ENCODE measurements at places on chromosomes 12 and 14. TPM values are rescaled to one million over a fixed set of nuclear protein-coding genes. Genes with fewer than 3 reads are reported as not detected.
A peak's percentile ranks its signal among the peaks of the same experiment; 100 is the strongest.

DNA sequence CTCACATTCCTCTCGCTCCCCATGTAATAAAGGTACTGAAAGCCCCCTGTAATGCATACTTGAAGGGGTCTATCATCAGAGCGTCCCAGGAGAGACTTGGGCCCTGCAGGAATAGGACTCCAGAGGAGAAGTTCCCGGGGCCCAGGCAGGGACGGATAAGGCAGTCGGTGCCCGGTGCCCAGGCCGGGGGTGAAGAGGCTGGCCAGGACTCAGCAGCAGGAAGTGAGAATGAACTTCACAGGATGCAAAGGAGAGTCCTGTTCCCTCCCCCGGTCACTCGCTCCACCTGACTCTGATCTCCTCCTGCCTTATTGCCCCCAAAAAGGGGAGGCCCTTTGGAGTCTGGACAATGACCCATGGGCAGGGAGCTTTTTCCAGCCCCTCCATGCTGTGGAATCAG is 40.2 kb downstream of the LRRC74A start:
- DNase-seq, result no peak
- no peak overlapping the region for H3K4me3 ChIP-seq
- H3K4me1 ChIP-seq, result peaks cover 7% of the 10 kb centered on the region
- no peaks in the 10 kb centered on the region for H3K27me3 ChIP-seq
- no peaks in the 10 kb centered on the region for H3K36me3 ChIP-seq

Gene OR2AP1
- not detected for total RNA-seq

Gene APOF
- not detected for total RNA-seq

GRCh38 chr14:69358233-69358963 is 39.7 kb downstream of the ERH start:
- no peaks in the 10 kb centered on the region for H3K36me3 ChIP-seq
- no peaks in the 10 kb centered on the region for H3K4me1 ChIP-seq
- H3K27ac ChIP-seq, result no peak overlapping the region
- no peak overlapping the region for H3K4me3 ChIP-seq

Gene FICD
- 3.5 TPM for total RNA-seq

DNA sequence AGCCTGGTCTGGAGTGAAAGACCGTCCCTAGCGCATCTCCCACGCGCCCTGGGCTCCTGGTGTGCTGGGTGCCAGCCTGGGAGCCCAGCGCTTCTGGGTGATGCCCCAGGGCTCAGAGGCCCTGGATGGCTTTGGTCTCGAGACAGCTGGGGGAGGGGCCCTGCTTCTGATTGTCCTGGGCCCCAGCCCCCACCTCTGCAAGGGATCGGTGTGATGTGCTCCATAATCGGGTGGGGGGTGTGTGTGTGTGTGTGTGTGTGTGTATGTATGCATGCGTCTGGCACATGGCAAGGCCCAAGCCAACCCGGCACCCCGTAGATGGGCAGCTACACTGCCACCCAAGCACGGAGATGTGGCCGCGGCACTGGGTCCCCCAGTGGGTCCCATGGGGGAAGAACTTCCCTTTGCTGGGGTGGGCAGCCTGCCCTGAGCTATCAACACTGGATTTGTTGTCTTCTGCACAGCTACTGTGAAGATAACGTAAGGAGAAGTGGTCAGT is 3.1 kb downstream of the ZBTB42 start:
- H3K36me3 ChIP-seq, result no peaks in the 10 kb centered on the region
- no peak overlapping the region for H3K27ac ChIP-seq
- no peak for DNase-seq
- no peak overlapping the region for H3K4me3 ChIP-seq
- peaks cover 4% of the 10 kb centered on the region for H3K4me1 ChIP-seq

- peaks cover 15% of the 10 kb centered on the region for H3K27me3 ChIP-seq
- DNase-seq, result no peak
- no peaks in the 10 kb centered on the region for H3K36me3 ChIP-seq
Measured at GRCh38 chr14:69263364-69263763, 3.4 kb downstream of the GALNT16 start.

DNA sequence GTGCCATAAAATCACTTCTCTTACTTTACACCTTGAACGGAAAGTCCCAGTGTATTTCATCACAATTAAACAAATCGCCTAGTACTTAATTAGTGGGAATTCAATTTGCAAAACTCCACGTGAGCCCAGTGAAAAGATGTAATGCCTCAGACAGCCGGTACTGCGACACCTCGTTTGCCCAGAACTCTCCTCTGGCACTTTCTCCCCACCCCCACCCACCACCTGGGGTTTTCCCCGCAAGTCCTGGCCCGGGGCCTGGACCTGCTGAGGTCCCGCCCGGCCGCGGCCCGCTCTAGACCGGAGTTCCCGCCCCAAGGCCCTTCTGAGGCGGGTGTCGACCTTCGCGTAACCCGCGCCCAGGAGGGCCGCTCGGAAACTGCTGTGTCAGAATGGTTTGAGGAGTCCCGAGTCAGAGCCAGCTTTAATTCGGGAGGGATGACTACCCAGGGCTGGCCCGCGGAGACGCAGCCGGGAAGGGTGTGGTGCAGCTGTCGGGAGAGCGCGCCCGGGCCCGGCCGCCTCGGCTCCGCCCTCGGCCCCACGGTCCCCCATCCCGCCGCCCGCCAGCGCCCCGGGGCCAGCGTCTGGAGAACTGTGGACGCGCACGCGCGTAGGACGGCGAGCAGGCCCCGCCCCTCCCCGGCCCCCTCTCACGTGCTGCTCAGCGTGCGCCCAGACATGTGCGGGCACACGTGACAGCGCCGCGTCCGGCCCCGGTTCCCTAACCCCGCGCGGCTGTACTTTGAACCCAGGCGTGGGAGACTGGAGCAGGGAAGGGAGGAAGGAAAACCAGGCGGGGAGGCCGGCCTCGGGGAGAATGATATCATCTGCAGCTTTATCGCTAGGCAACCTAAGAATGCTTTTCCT is 10.8 kb downstream of the BHLHE41 start:
- H3K36me3 ChIP-seq, result no peaks in the 10 kb centered on the region
- peaks cover 13% of the 10 kb centered on the region for H3K4me1 ChIP-seq
- peaks cover 35% of the 10 kb centered on the region for H3K27me3 ChIP-seq
- H3K4me3 ChIP-seq, result peak overlapping the region; percentile 43

- no peak overlapping the region for H3K4me3 ChIP-seq
- no peaks in the 10 kb centered on the region for H3K27me3 ChIP-seq
- peaks cover 39% of the 10 kb centered on the region for H3K4me1 ChIP-seq
- H3K27ac ChIP-seq, result no peak overlapping the region
- no peak for DNase-seq
Measured at GRCh38 chr12:93180566-93180965, 197.2 kb upstream of the NUDT4 start.

Gene KCNJ8
- 9.7 TPM for total RNA-seq

DNA sequence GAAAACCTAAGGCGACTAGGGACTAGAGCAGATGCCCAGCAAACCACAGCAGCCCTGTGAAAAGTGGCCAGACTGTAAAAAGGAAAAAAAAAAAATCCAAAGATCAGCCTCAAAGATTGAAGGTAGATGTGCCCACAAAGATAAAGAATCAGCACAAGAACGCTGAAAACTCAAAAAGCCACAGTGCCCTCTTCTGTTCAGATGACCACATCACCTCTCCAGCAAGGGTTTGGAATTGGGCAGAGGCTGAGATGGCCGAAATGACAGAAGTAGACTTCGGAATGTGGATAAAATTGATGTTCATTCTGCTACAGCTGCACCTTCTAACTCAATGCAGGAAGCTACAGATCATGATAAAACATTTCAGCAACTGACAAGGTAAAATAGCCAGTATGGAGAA is 154.4 kb downstream of the GPHN start:
- H3K4me3 ChIP-seq, result no peak overlapping the region
- DNase-seq, result no peak
- H3K4me1 ChIP-seq, result no peaks in the 10 kb centered on the region
- H3K36me3 ChIP-seq, result no peaks in the 10 kb centered on the region

DNA sequence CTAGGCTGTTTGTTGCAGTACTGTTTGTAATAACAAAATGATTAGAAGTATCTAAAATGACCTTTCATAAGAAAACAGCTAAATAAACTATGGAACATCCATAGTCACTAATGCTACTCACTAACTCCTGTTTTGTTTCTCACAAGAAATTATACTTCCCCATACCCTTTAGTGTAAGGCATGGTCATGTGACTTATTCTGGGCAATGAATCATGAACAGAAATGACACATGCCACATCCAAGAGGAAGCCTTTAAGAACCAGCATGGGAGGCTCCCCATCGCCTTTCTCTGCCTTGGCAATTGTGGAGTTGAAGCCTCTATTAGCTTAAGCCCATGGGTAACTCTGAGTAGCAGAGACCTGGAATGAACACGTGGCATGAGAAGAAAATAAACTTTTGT is 49.3 kb downstream of the KSR2 start:
- no peaks in the 10 kb centered on the region for H3K27me3 ChIP-seq
- DNase-seq, result no peak
- H3K36me3 ChIP-seq, result no peaks in the 10 kb centered on the region
- H3K4me1 ChIP-seq, result no peaks in the 10 kb centered on the region
- no peak overlapping the region for H3K27ac ChIP-seq

- no peak overlapping the region for H3K4me3 ChIP-seq
- no peaks in the 10 kb centered on the region for H3K36me3 ChIP-seq
- H3K4me1 ChIP-seq, result peaks cover 17% of the 10 kb centered on the region
- no peak overlapping the region for H3K27ac ChIP-seq
Measured at GRCh38 chr14:76486251-76486743, 110.4 kb downstream of the ESRRB start.
